Activated CD8-positive, alpha-beta memory T cell treated with anti-CD3 and anti-CD28 coated beads for 1 hour (primary cell): ENCODE measurements at places on chromosomes 2 and 18.

- DNase-seq, result no peak
These were observed 10.8 kb downstream of the GALNT1 start for GRCh38 chr18:35592298-35592697.

GRCh38 chr2:227671170-227671905, 4.7 kb downstream of the SCYGR5 start:
- DNase-seq, result no peak

DNA sequence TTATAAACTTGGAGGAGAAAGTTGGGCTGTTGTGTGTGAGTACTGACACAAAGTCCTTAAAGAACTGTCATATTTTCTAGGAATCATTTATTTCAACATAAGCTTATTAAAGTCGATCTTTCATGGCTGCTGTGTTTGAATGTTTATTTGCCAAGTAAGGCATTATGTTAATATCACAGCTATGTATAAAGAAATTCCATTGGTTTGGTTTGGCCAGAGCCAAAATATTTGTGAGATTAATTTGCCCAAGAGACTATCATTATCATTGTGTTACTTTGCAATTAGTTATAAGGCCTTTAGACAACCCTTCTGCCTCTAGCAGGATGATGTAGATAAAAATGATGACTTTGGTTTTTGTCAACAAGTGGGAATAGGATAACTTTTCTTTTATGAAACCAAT, 240.6 kb upstream of the NT5C1B start:
- no peak for DNase-seq

DNA sequence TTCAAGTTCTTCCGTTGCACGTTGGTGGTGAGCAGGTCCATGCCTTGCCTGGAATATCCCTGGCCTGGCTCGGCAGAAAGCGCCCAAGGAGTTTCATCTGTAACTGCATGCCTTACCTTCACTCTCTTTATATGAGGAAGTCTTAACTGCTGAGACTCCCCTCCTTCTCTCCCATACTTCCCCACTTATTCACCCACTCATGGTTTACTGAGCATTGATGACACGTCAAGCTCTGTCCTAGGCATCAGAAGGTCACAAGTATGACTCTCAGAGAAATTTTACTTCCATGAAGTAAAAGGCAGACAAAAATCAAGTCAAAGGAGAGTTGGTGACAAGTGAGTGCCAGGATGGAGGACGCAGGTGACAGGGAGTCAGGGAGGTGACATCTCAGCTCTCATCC, 68.2 kb downstream of the TBC1D8 start:
- no peak for DNase-seq

DNA sequence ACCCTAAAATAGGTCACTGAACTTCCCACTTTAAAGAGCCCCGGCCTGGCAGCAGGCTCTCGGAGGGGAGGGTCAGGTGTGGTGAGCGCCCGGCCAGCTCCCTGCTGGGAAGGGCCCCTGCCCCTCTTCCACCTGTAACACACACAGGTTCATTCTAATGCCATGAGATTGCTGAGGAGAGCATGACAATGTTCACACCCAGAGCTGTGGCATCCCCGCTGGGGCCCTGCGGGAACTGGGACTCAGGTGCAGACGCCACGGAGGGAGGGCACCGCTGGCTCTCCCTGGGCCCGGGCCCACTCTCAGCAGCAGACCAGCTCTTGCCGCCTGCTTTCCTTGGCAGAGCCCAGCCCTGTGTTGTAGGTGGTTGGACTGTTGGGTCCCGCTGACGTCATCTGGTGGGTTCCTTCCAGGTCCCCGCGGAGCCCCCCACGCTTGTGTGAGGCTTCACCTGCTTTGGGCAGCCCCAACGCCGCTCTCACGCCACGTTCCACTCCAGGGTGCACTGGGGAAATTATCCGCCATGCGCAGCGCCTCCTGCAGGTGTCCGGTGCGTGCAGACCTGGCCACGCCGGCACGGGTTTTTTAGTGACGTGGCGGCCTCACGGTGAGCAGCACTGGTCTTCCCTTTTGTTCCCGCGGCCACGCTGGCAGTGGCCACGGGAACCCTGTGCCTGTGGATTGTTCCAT, 50.4 kb upstream of the KCNG2 start:
- DNase-seq, result no peak

GRCh38 chr18:26468931-26469340, 79.4 kb downstream of the KCTD1 start:
- DNase-seq, result no peak

DNA sequence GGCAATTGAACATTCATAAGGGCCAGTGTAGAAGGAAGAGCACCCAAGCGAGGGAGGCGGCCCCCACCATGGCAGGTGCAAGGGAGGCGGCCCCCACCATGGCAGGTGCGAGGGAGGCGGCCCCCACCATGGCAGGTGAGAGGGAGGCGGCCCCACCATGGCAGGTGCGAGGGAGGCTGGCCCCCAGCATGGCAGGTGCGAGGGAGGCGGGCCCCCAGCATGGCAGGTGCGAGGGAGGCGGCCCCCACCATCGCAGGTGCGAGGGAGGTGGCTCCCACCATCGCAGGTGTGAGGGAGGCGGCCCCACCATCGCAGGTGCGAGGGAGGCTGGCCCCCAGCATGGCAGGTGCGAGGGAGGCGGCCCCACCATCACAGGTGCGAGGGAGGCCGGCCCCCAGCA, 24.7 kb upstream of the GPC1 start:
- no peak for DNase-seq

DNA sequence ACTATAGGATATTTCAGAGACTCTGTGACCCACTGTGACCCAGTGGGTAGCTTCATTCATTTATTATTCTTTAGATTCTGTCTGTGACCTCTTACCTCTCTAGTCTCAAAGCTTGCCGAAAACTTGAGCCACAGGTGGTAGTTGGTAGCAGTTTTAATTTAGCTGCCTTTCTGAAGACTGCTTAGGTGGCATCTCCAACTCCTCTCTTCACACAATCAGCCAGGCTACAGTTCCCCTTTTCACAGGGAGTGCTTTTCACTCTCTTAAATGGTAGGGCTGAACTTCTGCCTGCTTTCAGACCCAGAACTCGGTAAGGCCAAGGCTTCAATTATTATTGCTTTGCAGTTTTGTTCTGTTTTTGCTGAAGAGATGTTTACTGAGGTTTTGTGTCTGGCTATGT, 349.6 kb downstream of the ARL6IP6 start:
- no peak for DNase-seq

DNA sequence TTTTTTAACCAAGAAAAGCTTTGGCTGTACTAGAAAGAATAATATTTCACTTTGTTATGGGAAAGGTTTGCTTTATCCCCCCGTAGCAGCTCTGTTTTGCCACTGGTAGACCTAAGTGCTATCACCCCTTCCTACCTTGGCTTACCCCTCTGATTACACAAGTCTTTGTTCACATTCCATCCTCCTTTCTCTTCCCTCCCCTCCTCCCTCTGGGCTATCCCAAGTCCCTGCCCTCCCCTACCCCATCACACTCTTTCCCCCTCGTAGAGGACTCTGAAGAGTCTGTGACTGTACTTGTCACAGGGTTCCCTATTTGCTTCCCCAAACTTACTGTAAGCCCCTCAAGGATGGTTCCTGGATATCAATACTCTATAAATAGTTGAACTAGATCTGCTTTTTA, 152.9 kb upstream of the NOSTRIN start:
- DNase-seq, result no peak

- no peak for DNase-seq
These were observed 43.5 kb upstream of the MSH2 start for GRCh38 chr2:47359375-47359868.

DNA sequence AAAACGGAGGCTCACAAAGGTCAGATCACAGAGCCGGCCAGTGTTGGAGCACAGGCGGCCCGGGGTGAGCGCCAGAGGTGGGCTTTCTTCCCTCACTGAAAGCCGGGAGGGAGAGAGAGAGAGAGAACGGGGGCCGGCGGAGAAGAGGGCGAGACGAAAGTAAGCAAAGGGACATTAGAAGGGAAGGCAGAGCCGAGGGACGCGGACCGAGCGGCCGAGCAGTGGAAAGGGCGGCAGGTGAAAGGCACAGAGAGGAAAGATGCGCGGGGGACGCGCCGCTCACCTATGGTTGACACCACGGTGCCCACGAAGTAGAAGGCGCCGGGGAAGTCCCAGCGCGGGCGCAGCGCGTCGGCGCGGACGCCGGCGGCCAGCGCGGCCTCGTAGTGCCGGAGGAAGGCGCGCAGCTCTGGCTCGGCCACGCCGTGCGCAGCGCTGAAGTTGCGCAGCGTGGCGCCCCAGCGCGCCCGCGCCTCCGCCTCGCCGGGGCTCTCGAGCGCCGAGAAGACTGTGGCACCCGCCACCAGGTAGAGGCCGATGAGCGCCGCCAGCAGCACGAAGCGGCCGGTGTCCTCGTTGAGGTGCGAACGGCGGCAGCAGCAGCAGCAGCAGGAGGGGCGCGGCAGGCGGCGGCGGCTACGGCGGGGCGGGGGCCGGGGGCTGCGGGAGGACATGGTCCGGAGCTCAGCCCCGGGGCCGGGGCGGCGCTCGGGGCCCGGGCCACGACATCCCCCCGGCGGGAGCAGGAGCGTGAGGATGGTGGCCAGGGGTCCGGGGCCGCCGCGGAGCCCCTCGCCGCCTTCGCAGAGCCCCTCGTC, 166.9 kb downstream of the MSH2 start:
- DNase-seq, result no peak

- DNase-seq, result no peak
These were observed 65.4 kb upstream of the ST8SIA3 start for GRCh38 chr18:57286949-57287348.

DNA sequence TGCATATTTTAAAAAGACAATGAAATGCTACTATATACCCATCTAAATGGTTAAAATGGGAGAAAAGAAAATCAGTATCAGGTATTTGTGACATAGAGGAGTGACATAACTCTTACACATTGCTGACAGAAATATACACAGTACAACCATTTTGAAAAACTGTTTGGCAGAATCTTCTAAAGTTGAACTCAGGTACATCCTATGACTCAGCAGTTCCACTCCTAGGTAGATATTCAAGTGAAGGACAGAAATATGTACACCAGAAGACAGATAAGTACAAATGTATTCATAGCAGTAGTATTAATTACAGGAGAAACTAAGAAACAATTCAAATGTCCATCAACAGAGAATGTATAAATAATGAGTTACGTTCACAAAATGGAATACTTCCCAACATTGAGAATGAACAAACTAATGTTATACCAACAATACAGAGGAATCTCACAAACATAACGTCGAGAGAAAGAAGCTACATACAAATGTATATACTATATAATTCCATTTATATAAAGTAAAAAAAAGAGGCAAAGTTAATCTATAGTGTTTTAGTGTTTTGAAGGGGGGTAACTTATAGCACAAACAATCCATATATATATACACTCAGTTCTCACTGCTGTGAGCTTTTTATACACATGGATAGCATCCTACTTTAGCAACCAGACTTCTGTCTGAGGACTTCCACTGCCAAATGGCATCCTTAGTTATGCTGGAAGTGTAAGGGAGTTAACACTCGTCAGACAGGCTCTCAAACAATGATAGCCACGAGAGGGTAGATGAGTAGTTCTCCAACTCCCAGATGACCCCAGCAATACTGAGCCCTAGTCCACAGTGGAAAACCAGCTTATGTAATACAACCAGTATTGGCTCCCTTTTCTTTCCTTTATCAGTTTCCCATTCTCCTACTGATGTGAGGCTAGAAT, 172.5 kb downstream of the NBAS start:
- no peak for DNase-seq
